Pancreas (tissue), 10 donors: ENCODE measurements at places on chromosomes 2 and 18. TPM values are rescaled to one million over a fixed set of nuclear protein-coding genes. Genes with fewer than 3 reads are reported as not detected.

DNA sequence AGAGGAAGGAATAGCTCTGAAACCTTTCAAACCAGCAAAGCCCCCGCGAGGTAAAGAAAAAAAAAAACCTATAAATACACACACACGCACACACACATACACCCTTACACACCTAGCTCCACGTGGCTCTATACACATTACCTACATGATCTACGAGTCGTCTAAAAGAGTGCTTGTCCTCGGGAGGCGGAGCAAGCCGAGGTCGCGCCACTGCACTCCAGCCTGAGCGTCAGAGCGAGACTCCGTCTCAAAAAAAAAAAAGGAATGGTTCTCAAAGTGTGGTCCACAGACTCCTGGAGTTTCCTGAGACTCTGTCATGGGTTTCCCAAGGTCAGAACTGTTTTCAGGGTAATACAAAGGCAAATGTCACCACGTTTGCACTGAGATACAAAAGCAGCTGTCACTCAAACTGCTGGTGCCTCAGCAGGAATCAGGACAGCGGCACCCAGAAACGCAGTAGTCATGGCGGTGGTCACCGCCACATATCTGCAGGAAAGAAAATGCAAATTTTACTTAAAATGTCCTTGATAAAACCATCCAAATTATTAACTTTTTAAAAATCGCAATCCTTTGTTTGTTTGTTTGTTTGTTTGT, 130.0 kb upstream of the GPC1 start:
- no peak overlapping the region for H3K27ac ChIP-seq
- H3K4me1 ChIP-seq: no peaks in the 10 kb centered on the region
- DNase-seq: no peak

DNA sequence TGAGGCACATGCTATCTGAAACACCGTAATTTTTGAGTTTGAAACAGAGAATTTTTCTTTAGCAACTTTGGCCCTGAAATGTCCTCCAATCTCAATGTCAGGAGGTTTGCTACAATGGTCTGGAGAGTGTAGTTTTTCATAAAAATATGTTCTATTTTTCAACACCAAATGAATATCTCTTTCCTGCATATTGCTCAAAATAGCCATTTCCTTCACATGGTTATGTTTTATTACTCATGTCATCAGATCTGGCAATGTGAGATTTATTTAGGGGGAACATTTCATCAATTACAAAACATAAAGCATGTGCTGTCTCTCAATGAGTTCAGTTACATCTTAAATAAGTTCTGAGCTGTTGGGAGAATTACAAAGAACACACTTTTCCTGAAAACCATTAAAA, 871.9 kb upstream of the FSHR start:
- H3K36me3 ChIP-seq: no peaks in the 10 kb centered on the region
- H3K4me3 ChIP-seq: no peak overlapping the region
- no peaks in the 10 kb centered on the region for H3K4me1 ChIP-seq

GRCh38 chr2:179574061-179574519, 287.3 kb downstream of the ZNF385B start:
- peaks cover 25% of the 10 kb centered on the region for H3K4me1 ChIP-seq
- H3K4me3 ChIP-seq: no peak overlapping the region

Gene BUB1
- 1.4 TPM for total RNA-seq

DNA sequence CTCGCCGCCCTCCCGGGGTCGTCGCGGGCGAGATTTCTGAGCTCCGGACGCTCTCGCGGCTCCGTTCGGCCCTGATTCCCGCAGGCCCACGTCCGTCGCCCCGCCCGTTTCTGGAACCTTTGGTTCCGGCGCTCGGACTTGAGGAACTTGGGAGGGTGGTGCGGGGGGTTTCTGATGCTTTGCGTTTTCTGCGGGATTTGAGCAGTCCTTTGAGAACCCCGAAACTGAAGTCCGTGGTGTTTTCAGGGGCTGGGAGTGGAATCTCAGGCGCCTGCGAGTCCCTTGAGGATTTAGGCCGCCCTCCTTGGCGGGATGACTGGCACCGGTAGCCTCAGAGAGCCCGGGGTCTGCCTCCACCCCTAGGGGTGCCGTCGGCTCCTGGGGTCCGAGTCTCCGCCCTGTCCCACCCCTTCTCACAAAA, 336 bp downstream of the THNSL2 start:
- no peak for DNase-seq
- no peaks in the 10 kb centered on the region for H3K36me3 ChIP-seq
- H3K4me1 ChIP-seq: no peaks in the 10 kb centered on the region
- peak overlapping the region; percentile 56 for H3K4me3 ChIP-seq
- no peaks in the 10 kb centered on the region for H3K27me3 ChIP-seq
- H3K27ac ChIP-seq: no peak overlapping the region

GRCh38 chr2:46006473-46007025, 290.7 kb upstream of the EPAS1 start:
- H3K4me3 ChIP-seq: no peak overlapping the region
- DNase-seq: no peak
- no peaks in the 10 kb centered on the region for H3K27me3 ChIP-seq
- H3K4me1 ChIP-seq: peaks cover 2% of the 10 kb centered on the region
- no peak overlapping the region for H3K27ac ChIP-seq
- peaks cover 3% of the 10 kb centered on the region for H3K36me3 ChIP-seq

GRCh38 chr2:216371721-216372702, at the start of gene MARCHF4:
MARCHF4 (minus strand) TSS chr2:216372483; CDS start chr2:216370260, 2,223 bp downstream.
- H3K27me3 ChIP-seq: peaks cover 26% of the 10 kb centered on the region
- H3K27ac ChIP-seq: no peak within 1 kb of the TSS
- peak; percentile 70 for DNase-seq
- H3K4me1 ChIP-seq: no peaks in the 10 kb centered on the region
- H3K4me3 ChIP-seq: no peak within 1 kb of the TSS

DNA sequence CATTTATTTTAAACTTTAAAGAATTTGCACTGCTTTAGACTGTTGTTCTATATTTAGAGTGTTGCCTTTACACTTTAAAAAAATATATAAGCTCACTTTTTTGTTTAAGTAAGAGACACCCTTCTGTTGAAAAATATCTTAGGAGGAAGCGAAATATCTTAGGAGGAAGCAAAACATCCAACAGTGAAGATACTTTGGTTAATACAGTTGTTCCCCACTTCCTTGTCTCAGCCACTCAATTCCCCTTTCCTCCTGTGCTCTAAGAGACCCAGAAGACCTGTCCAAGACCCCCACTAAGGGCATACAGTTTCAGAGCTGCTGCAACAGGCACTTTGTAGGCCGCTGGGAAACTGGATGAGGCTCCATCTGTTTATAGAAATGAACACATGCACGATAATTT, 5.7 kb downstream of the SERPINB8 start:
- H3K27ac ChIP-seq: no peak overlapping the region
- H3K36me3 ChIP-seq: no peaks in the 10 kb centered on the region
- no peak overlapping the region for H3K4me3 ChIP-seq
- DNase-seq: no peak

DNA sequence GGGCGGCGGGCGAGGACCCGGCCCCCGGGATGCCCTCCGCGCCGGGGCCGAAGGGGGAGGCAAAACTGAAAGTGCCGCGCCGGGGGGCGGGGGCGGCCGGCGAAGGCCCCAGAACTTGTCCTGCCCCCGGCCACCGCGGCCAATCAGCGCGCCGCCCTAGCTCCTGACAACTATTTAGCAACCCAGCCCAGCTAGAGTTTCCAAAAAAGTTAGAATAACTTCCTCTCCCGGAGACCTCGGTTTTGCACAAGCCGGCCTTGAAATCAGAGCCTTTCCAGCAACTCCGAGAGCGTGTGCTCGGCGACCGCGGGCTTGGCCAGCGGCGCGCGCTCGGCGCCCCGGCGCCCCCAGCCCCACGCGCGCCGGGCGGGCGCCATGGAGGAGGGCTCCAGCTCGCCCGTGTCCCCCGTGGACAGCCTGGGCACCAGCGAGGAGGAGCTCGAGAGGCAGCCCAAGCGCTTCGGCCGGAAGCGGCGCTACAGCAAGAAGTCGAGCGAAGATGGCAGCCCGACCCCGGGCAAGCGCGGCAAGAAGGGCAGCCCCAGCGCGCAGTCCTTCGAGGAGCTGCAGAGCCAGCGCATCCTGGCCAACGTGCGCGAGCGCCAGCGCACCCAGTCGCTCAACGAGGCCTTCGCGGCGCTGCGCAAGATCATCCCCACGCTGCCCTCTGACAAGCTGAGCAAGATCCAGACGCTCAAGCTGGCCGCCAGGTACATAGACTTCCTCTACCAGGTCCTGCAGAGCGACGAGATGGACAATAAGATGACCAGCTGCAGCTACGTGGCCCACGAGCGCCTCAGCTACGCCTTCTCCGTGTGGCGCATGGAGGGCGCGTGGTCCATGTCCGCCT, at the start of gene TWIST2:
Gene TWIST2 (plus strand): TSS at position 245 of the 850 bp plus-strand sequence. CDS start 131 bp downstream, at position 376.
- H3K4me1 ChIP-seq: no peaks in the 10 kb centered on the region
- no peaks in the 10 kb centered on the region for H3K36me3 ChIP-seq
- H3K27me3 ChIP-seq: peaks cover 26% of the 10 kb centered on the region
- H3K27ac ChIP-seq: no peak within 1 kb of the TSS
- DNase-seq: no peak

Gene WDR75
- 13.5 TPM for total RNA-seq

Gene TMEFF2
- total RNA-seq: not detected

Gene ABCG5
- total RNA-seq: not detected
